Stimulated activated CD4-positive, alpha-beta T cell treated with anti-CD3 and anti-CD28 coated beads, Interleukin-12 subunit alpha, Interleukin-12 subunit beta, amount 100 ng/mL, for 48 hours (primary cell): ENCODE measurements at places on chromosomes 12 and 14.

DNA sequence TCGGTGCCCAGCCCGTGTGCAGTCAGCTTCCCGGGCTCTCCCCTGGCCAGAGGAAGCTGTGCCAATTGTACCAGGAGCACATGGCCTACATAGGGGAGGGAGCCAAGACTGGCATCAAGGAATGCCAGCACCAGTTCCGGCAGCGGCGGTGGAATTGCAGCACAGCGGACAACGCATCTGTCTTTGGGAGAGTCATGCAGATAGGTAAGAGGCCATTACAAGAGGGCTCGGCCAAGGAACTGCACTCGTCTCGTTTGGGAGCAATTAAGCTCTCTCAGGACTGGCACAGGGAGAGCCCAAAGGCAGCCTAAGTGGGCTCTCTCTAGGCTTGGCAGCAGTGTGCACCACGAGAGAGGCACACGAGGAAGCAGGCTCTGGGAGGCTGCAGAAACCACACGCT lies 3.7 kb downstream of the WNT5B start:
- no peak for DNase-seq

DNA sequence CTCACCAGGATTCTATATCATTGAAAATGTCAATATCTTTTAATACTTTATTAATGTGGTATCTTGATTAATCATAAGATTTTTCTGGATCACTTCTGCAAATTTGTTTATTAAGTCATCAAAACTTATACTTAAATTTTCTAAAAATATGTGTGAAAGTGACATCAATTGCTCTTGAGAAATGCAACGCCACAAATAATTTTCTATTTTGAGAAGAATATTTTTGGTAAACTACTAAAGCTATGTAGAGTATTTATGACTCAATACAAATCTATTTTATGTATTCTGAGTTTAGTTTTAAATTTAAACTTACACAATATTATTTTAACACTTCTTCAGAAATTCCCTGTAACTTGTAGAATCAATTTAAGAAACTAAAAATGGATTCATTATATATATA lies 263.3 kb downstream of the RASSF9 start:
- DNase-seq = no peak

GRCh38 chr12:4563336-4563735 lies 1.3 kb downstream of the DYRK4 start:
- no peak for DNase-seq

- DNase-seq = no peak
These were observed 40.9 kb downstream of the PTGER2 start for GRCh38 chr14:52355016-52355431.

DNA sequence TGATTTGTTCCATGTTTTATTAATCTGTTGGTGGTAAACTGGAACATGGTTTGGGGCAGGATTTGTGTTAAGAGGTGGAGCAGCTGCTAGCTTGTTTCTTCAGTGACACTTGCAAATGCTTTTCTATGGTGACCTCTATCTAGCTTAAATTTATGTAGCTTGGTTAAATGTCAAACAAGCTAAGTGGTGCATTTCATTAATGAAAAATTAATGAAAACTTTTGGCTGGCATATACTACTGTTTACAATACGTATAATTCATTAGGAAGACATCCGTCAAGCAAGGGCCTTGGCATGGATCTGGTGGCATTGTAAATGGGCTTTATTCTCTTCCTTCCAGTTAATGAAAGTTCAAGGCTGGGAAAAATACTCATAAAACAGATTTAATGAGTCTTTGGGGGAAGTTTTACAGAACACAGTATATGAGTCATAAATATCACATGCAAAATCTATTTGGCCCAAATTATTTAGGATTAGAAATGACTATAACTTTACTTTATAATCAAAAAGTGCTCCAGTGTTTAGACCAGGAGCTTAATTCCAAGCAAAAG lies 807.7 kb upstream of the SEL1L start:
- no peak for DNase-seq

- no peak for DNase-seq
These were observed 872 bp downstream of the FAM177A1 start for GRCh38 chr14:35046751-35047536.

DNA sequence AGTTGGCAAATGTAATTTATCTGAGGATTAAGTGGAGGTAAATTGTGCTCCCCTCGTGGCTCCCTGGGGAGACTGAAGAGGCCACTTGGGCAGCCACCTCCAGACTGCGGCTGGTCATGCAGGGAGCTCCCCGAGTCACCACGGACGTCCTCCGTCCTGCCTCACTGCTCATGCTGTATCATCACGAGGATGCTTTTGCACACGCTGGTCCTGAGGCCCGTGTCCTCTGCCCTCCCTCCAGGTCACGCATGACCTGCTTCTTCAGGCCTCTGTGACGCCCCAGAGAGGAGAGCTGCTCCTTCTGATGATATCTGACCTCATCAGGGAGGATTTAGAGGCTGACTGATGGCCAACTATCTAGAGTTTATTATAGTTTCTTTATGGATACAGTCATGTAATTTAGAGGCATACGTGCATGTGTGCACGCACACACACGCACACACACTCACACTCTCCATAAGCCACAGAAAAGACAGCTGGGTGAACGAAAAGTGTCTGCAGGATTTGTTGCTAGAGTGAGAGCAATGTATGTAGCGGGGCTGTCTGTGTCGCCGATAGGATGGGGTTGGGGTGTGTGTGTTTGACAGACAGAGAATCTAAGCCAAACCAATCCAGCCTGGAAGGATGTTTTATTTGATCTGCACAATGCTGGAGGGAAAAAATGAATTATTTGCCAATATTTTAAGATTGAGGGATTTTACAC lies 160.0 kb downstream of the ADGRD1 start:
- DNase-seq = no peak

DNA sequence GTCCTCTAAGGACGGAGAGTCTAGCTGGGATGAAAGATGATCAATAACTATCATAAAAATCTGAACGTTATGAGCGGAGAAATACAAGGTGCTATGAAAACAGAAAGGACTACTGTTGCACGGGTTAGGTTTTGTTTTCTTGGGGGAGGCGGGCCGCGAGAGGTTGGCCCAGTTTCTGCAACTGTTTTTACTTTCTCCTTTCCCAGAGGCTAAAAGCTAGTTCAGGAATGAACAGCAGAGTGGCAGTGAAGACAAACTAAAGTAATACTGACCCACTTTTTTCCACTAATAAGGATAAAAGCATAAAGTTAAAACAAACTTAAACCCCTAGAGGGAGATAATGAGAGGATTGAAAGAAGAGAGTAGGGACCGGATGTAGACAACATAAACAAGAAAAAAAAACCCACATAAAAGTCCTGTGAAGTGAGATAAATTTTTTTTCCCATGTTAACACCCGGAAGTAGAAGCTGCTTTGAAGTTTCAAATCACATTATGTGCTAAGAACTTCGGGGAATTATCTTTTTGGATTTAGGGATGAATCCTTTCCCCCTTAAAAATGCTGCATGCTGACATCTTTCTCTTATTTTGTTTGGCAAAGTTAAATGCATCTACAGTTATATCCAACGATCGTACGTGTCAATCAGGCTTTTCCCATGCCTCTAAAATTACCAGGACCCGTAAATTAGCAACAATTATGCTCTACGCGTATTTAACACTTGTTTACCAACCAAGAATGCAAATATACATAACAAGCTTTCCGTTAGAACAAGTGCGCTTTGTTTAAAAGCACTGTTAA lies 1.0 kb upstream of the CDK17 start:
- DNase-seq = no peak

- peak; percentile 52 for DNase-seq
These were observed 12.5 kb upstream of the INF2 start for GRCh38 chr14:104676694-104677511.

DNA sequence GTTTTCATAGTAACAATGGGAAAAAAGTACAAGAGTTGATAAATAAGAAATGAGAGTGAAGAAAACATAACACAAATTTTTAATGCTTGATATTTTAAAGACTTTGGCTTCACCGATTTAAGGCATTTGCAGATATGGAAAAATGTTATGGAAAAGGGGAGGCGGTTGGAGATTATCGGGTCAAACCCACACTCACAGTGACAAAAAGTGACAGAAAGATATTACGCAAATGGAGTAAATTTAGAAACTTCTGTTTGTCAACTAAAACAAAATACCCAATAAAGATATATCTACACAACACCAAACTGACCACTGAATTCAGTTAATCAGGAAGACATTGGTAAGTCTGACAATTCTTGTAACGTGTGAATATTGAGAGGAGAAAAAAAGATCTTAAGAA lies 2.5 kb downstream of the PPP1R12A start:
- no peak for DNase-seq

DNA sequence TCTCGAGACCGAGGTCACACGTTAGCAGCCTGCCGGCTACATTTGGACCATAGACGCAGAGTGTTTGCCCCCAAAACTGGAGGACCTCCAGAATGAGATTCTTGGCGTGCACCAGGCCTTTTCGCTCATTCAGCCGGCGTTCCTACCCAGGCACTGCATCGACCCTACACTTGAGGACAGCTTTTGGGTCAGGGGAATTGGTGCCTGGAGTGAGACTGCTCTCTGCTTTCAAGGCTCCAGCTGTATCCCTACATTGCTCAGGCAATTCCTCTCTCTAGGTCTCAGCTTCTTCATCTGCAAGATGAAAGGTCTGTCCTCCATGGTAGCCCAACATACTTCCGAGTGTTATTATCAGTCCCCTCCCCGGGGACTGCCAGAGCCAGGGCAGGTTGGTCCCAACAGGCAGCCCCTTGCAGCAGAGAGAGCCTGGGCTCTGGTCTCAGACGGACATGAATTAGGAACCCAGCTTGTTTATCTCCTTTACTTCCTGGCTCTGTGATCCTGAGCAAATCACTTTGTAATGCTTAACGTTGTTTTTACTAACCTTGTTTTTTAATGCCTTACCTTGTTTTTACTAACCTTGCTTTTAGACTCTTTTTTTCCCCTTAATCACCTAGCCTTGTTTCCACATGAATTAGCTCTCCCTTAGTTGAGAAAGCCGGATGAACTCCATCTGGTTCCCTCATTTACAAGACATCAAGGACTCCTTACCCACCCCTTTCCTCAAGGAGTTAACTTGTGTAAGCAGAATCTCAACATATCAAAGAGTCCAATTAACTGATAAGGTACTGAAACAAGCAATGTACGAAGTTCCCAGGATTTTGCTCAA lies 892 bp downstream of the TCHP start:
- DNase-seq = no peak

- no peak for DNase-seq
These were observed 160.6 kb downstream of the KCNA5 start for GRCh38 chr12:5204271-5204670.

GRCh38 chr14:50875359-50876070 lies 3.7 kb downstream of the ABHD12B start:
- peak; percentile 53 for DNase-seq

GRCh38 chr14:23125011-23125410 lies 6.0 kb upstream of the CEBPE start:
- no peak for DNase-seq

DNA sequence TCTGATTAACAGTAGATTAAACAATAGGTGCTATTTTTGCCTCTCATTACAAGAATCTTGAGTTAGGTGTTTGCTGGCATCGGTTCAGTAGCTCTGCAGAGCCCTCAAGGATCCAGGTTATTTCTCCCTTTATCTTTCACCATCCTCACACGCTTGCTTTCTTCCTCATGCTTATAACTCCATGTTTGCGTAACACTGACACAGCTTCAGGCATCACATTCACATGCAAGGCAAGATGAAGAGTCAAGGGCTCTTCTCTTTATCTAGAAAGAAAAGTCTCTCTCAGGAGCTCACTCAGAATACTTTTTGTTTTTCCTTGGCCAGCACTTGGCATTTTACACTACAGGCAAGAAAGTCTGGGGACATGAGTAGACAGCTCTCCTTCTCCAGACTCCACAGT lies 24.2 kb upstream of the PTHLH start:
- no peak for DNase-seq

DNA sequence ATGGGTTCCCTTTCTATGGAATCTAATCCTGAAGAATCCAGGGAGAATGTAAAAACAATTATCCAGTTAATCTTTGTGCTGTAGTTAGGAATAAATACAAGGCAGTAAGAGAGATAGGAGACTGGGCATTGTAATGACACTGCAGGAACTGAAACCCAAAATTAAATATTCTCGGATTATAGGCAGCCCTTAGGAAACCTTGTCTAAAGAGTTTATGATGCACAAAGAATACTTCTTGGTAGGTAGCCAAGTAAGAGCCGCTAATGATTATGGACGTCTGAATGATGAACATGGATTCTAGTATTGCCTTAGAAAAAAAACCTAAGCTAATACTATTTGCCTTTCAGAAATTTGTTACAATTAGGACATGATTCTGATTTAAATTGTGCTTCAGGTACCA lies 165.4 kb upstream of the LRIG3 start:
- DNase-seq = no peak

DNA sequence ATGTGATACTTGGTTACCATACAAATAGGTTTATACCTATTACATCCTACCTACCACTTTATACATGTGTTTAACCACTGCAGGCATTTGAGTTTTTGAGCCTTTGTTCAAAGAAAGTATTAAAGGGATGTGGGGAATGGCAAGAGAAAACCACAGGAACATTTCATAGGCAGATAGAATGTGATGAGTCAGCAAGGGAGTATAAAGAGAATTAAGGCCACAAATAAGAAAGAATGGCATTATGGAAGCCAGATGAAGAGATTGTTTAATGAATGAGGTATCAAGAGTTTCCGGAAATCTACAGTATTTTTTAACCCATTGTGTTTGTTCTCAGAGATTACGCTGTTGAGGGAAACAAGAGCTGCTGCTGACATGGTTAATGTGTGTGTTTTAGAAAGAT lies 66.9 kb downstream of the METTL25 start:
- DNase-seq = no peak

DNA sequence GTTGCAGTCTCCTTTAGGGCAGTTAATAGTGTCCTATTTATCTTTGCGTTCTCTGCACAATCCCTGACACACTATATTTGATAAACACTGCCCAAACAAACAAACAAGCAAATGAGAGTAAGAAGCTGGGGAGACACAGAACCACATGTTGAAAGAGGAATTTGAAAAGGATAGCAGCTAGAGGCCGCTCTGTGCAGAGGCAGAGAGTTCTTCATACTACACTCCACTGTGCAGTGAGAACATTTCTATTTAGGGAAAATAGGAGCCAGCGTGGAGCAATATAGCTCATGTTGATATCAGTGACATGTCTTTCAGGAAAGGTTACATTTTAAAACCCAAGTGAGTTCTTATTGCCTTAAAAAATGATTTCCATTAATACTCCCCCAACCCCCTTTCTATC lies 140.3 kb upstream of the SEL1L start:
- no peak for DNase-seq

GRCh38 chr14:69812711-69813110 lies 15.7 kb upstream of the SLC10A1 start:
- DNase-seq = no peak

GRCh38 chr12:53729644-53730043 lies 2.4 kb upstream of the CALCOCO1 start:
- DNase-seq = no peak

DNA sequence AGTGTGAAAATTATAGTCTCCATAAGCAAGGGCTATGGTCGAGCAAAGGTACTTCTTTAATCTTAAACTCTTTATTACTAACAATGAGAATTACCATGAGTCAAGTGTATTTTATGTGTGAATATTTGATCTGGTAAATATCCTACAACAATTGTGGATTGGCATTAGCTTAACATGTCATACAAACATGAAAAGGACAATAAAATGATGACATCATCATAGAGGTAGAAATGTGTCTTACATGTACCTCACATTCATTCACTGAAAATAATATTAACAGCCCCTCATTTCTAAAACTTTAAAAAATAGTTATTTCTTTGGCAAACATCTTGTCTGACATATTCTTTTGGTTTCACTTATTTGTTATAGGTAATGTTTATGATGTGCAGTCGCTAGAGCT lies 355.0 kb downstream of the NAV3 start:
- DNase-seq = no peak

GRCh38 chr12:107891967-107892366 lies 117.5 kb downstream of the ASCL4 start:
- DNase-seq = no peak

- no peak for DNase-seq
These were observed 28.2 kb downstream of the DAD1 start for GRCh38 chr14:22560662-22561365.
